ENCODE measurements at places on chromosomes 2 and 18.

DNA sequence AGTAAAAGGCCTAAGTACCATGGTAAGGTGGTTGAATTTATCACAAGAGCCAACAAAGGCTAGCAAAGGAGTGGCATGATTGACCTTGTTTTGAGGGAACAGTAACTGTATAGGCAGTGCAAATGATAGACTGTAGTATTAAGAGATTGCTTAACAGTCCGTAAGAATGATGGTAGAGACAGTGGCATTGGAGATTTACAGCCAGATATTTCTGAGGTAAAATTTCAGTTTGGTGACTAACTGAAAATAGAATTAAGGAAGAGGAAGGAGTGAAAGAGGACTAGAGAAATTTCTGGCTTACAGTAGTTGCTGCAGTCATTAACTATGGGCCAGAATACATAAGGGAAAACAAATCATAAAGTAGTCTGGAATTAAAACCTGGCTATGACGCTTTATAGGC is 4.4 kb upstream of the BAZ2B start:
- no peak for DNase-seq

GRCh38 chr2:44939106-44940048 is 2.1 kb upstream of the SIX3 start:
- DNase-seq: no peak

DNA sequence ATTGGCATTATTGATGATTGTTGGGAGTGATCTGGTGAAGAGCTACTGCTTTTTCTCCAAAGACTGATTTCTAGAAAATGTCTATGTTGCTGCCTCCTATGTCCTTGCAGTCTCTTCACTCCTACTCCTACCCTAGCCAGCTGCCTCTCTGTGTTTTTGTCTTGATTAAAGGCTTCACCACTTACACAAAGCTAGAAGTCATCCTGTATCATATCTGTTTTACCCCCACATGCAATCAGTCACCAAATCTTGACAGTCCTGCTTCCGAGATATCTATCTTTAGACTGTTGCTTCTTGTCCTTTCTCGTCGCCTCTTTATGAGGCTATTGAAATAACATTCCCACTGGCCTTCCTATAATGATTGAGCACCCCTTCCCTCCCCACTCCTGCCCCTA is 84.5 kb upstream of the ITGA4 start:
- DNase-seq: no peak

GRCh38 chr2:98458207-98458606 is 13.5 kb downstream of the INPP4A start:
- DNase-seq: no peak

GRCh38 chr2:73418343-73418742 is 32.7 kb downstream of the ALMS1 start:
- DNase-seq: no peak

DNA sequence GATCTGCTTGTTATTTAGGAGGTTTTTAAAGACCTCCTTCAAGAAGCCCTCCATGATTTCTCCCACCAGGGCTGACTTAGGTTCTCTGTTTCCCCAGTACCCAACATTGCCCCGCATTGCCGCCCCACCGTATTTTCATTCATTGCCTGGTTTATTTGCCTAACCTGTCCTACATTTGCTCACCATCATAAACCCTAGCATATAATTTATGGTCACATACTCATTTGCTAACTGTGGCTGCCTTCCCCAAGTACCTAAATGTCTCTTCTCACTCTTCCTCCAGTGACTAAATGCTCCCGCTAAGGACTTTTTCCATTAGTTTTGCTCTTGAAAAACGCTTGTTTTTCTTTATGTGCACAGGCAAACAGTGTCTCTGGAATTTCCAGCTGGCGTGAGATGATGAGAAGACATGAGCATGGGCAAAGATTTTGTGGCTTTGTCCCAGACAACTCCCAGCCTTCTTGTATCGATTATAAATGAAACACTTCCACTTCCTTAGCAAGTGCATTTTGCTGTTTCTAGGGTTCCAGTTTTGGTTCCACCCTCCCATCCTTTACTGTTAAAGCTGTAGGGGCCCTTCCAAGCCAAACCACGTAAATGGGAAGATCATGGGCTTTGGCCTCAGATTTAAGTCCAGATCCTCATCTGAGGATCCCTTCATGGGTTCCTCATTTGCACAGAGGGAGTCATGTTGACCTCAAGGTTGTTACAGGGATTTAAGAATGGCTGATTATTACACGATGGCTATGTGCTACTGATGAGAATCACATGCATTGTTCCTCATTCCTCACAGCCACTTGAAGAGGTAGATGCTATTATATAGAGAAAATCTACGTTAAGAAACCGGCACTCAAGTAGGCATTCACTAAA is 21.0 kb upstream of the ARMC9 start:
- no peak for DNase-seq

- no peak for DNase-seq
Measured at GRCh38 chr2:47641366-47641765, 141.6 kb upstream of the MSH6 start.

GRCh38 chr2:127582863-127583861 is 47.7 kb downstream of the MYO7B start:
- DNase-seq: no peak

DNA sequence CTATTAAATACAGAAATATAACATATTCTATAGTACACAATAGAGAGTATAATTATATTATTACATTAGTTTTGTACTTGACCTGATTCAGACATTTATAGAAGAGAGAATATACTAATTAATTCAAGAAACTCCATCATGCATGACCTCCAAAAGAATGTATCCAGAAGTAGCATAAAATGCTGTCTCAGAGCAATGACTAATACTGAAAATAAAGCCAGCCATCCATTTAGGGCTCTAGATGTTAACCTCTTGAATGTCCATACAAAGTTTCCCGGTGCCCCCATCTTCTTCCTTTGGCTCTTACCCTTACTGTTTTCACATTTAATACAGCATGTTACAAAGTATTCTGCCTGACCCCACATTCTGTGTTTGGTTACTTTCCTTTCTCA is 102.0 kb downstream of the ARHGAP15 start:
- DNase-seq: no peak

All from stimulated activated CD8-positive, alpha-beta memory T cell treated with anti-CD3 and anti-CD28 coated beads, Interleukin-4, amount 100 ng/mL, for 24 hours (primary cell).